PC-3 (cell line): ENCODE measurements at places on chromosomes 3 and 15. TPM values are rescaled to one million over a fixed set of nuclear protein-coding genes. Genes with fewer than 3 reads are reported as not detected.

GRCh38 chr3:17070161-17070959, 185.6 kb downstream of the PLCL2 start:
- DNase-seq, result peak; percentile 87

DNA sequence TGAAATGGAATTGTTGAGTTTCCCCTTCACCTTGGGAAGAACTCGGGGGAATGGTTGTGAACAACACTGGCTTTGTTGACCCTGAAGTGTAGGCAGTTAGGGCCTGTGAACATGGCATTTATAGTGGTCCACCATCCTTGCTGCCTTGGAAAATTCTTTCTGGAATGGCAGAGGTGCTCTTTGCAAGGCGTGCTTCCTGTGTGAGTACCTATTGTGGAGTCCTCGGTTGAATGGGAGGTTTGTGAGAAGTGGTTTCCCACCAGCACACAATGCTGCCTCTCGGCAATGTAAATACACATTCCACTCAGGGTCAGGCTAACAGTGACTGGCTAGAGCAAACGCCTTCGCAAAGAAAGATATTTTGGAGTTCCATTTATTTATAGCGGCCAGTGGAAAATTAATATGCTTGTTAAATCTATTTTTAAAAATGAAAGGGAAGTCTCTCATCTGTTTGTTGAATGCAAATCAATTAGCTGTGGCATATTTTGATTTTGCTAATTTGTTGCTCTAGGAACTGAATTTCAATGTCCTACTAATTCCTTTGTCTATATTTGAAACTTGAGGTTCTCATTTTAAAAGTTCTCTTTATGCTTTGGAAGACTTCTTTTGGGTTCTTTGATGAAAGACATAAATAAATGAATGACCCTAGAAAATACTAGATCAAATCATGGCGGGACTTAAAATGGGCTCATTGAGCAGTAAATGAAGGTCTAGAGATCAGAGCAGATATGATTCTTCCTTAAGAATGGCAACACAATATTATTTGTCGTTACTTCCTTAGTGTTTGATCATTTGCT, 59.5 kb downstream of the FNDC3B start:
- no peak for DNase-seq

- DNase-seq, result no peak
These were observed 130.1 kb upstream of the SOX2 start for GRCh38 chr3:181581656-181582055.

The HRG gene
- not detected in 2 replicates for total RNA-seq

DNA sequence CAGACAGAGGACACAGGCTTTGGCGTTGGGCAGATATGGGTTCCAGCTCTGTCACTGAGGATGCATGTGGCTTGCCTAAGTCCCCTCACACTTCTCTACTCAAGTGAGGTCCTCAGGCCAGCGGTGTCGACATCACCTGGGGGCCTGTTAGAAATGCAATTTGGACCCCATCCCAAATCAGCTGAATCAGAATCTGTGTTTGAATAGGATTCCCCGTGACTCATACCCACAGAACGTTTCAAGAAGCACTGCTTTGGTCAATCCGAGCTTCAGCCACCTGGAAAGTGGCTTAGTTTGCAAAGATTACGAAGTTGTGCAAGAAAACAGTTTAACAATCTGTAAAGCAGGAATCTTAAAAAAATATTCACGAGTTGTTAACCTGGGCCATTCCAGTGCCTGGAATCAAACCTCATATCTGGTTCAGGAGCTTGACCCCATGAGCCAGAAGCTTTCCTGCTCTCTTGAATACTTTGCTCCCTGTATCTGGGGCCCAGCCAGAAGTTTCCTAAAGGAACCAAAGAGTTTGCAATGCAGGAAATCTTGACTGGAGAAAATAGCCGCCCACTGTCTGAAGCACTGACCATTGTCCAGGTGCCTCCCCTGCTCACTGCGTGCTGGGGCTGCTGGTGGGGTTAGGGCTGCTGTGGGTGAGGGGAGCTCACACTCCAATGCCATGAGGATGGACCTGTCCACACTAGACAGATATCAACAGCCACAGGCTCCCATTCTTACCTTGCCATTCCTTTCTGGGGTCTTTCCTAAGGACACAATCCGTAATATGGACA, 208.5 kb upstream of the LINGO1 start:
- DNase-seq, result peak; percentile 88

The C3orf20 gene
- total RNA-seq, result not detected in 2 replicates

GRCh38 chr15:94576889-94577533, 345.6 kb downstream of the MCTP2 start:
- DNase-seq, result peak; percentile 25

The CHRM5 gene
- total RNA-seq, result 0.04 TPM in 1 of 2 replicates, not detected in the other

- no peak for DNase-seq
These were observed 95.4 kb upstream of the CCDC80 start for GRCh38 chr3:112736386-112736785.

DNA sequence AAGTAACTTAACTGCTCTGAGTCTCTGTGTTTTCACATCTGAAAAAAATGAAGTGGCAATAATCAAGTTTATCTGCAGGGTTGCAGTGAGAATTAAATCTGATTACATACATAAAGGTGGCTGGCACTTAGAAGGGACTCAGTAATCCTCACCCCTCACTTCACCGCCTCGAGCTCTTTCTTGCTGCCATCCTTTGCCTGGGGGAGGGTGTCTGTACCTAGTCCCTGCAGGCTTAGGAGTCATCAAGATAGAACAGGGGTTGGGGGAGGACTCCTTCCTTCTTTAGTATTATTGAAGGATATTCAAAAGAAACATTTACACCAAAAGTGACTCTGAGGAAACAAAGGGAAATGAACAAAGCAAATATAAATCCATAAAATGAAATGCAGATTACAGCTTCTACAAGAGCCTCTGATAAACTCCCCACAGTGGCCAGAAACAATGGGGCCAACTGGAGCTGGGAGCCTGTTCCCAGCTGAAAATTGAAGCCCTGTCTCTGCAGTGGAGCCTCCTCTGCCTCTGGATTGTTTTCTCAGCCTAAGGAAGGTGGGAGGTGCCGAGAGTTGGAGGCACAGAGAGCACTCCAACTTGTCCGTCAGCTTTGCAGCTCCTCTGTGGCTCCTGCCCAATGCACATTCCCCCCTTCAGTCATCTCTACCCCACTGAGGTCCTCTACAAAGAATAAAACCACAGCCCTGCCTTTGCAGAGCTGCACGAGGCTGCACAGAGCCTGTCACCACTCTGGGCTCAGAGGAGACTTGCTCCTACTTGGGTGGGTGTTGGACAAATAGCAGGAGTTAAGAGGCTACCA, 41.8 kb downstream of the CRYGS start:
- no peak for DNase-seq

- peak; percentile 12 for DNase-seq
These were observed 57.3 kb downstream of the ROBO2 start for GRCh38 chr3:77096966-77097890.

GRCh38 chr15:42711746-42712145, 25.2 kb downstream of the CDAN1 start:
- no peak for DNase-seq

DNA sequence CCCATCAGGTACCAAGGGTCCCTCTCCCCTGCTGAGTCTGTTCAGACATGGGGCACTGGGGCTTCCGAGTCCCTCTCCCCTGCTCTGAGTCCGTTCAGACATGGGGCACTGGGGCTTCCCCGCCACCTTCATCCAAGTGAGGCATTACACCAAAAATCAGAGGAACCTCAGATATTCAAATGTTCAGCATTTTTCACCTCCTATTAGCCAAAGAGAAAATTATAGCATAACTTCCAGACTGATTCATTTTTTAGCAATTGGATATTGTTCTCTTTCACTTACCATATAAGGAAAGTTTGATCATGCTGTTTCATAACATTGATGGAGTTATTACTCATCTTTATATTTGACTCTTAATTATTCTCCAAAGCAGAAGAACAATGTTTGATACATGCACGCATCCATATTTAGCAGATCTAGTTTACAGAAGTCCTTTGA, 213.9 kb downstream of the MTHFS start:
- DNase-seq, result peak; percentile 65

- no peak for DNase-seq
These were observed 102.0 kb downstream of the SNRPN start for GRCh38 chr15:25056484-25057425.

DNA sequence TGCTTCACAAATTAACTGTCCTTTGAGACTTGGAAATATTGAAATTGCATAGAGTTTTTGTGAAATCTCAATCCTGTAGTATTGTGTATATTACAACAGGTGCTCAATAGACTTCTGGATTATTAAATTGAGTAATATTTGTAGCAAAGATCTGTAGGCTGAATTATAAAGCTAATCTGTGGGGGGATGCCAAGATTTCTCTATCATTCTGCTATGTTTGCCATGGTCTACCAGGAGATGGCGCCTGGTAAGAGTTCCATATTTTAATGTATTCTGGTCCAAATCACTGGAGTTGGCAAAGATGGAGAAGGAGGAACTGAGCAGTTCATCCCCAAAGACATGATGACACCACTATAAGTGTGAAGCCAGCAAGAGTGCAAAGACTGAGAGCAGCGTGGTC, 340.9 kb upstream of the TPRG1 start:
- peak; percentile 44 for DNase-seq

GRCh38 chr15:58425185-58425584, 6.6 kb upstream of the LIPC start:
- DNase-seq, result no peak

The CCDC54 gene
- not detected in 2 replicates for total RNA-seq

- no peak for DNase-seq
These were observed 93.5 kb upstream of the ARRDC4 start for GRCh38 chr15:97866959-97867358.

GRCh38 chr3:181860235-181860634, 148.5 kb downstream of the SOX2 start:
- no peak for DNase-seq

The STRIT1 gene
- total RNA-seq, result not detected in 2 replicates

The FAN1 gene
- 16.2 and 16.4 TPM in 2 replicates for total RNA-seq

The TJP1 gene
- 67.0 and 102 TPM in 2 replicates for total RNA-seq

GRCh38 chr3:81910244-81910852, 148.9 kb upstream of the GBE1 start:
- peak; percentile 69 for DNase-seq

The ADGRG7 gene
- not detected in 2 replicates for total RNA-seq

DNA sequence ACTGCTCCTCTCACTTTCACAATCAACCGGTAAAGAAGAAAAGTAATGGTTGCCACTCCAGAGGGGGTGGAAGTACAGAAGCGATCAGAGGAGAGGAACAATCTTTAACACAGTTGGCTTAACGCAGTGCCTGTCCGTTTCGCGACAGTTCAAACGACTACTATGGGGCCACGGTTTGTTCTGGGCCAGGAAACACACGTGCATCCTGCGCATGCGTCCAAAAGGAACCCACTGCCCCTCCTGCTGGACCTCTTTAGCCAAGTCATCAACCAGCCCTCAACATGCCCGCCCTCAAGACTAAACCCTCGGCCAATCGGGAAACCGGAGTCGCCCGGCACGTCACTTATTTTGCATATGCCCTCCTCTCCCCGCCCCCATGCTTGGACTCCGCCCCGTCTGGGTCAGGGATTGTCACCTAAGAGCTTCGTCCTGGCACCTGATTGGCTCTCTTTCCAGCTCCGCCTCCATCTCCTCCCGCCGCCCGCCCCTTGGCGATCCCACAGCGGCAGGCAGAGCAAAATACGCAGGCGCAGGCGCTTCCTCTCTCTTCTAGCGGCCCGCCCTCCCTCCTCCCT, 345 bp upstream of the CDV3 start:
- peak; percentile 98 for DNase-seq

GRCh38 chr15:71808311-71809020, 1.9 kb upstream of the NR2E3 start:
- no peak for DNase-seq

- DNase-seq, result no peak
These were observed 53.5 kb downstream of the CCR4 start for GRCh38 chr3:33004961-33005360.

The ANKRD34C gene
- not detected in 2 replicates for total RNA-seq

The NDN gene
- not detected in 2 replicates for total RNA-seq

- no peak for DNase-seq
These were observed 35.8 kb downstream of the SLCO3A1 start for GRCh38 chr15:91889111-91889815.

GRCh38 chr3:112000966-112001365, 2.2 kb downstream of the TAGLN3 start:
- DNase-seq, result no peak
